AG04449 (cell line): ENCODE measurements at places on chromosomes 2 and 18.

DNA sequence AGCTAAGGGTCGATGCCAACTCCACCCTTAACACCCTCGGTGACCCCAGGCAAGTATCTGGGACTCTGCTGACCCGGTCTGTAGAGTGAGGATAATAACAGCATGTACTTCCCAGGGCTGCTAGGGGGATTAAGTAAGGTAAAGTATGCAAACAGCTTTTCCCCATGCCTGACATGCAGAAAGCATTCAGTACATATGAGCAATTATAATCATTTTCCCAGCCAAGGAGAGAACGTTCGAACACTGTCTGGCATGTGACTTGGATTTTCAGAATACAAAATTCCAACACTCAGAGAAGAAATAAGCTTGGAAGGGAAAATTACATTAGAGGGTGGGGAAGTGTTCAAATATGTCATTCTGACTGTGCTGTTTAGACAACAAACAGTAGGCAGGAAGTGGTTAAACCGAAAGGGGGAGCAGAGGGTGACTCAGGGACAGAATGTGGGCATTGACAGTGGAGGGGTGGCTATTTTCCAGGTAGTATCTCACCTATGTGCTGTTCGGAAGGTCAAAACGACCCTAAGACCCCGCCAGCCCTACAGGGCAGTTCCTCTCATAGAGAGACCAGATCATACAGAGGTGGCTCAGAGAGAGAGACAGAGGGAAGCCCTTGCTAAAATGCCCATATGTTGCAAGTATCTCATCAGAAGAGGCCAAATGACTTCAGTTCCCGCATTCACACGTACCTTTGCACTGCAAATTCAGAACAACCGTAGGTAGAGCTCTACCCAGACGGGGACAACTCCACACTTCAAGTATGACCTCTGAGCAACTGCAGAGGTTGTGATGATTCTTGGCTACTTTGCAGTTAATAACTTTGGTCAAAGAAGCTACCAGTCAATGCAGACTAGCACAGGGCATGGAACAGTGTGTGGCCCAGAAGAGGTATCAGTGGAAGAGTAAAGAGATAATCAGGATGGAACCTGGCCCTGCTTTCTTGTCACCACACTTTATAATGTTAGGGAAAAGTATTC lies 14.8 kb downstream of the ASPRV1 start:
- DNase-seq: no peak

DNA sequence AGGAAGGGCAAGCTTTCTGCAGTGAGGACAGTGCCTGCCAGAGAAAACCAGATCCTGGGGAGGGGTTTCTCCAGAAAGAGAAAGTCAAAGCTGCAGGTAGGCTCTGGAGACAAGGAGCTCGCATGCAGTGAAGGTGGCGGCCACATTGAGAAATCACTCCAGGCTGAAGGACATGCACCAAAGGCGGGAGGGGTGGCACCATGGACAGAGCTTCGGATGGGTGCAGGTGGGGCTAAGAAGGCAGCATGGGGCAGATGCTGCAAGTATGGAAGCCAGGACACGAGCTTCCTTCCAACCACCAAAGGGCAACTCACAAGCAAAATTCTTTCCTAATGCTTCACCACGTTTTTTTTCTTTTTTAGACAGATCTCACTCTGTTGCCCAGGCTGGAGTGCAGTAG lies 104.4 kb upstream of the SLC35G4 start:
- DNase-seq: no peak

DNA sequence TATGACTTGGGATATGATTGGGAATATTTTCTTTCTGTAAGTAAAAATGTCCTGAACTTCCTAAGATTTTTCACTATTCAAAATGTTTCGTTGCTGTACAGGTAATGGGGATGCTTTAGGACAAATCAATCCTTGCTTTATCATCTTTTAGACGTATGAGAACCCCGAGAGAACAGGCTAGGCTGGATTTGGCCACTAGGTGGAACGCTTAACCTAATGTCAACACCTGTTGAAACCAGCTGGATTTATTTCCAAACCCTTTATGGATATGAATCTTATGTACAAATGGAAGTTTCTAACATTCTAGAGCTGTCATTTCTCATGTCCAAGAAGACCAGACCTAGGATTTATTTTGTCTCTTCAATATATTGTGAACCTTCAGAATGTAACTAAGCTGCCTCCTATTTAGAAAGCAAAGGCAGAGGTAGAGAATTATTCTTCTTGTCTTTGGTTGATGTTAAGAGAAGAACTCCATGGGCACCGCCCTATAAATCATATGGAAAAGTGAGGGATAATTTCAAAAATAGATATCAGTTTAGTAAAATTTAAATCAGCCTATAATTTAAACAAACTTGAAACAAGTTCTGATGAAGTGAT lies 96.7 kb downstream of the PMAIP1 start:
- no peak for DNase-seq

DNA sequence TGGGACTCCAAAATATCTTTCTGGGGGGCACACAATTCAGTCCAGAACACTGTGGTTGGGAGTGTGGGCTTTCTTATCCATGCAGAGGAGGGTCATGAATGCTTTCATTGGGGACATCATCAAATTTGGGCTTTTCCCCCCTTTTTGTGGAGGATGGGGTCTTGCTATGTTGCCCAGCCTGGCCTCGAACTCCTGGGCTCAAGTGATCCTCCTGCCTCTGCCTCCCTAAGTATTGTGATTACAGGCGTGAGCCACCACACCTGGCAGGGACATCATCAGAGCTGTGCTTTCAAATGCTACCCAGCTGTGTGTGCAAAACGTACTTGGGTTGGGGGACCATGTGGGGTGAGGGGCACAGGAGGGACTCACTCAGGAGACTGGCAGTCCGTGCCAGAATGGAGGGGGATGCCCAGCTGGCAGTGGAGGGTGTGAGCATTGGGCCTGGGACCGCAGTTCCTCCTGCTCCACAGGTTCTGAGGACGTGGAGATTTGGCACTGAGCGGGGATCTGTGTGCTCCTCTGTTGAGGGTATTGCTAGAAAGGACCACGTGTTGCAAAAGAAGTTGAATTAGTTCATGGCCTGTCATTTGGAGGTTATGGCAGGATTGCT lies 24.4 kb downstream of the EMILIN2 start:
- no peak for DNase-seq

GRCh38 chr18:48826806-48827205 lies 124.0 kb downstream of the SMAD7 start:
- no peak for DNase-seq

DNA sequence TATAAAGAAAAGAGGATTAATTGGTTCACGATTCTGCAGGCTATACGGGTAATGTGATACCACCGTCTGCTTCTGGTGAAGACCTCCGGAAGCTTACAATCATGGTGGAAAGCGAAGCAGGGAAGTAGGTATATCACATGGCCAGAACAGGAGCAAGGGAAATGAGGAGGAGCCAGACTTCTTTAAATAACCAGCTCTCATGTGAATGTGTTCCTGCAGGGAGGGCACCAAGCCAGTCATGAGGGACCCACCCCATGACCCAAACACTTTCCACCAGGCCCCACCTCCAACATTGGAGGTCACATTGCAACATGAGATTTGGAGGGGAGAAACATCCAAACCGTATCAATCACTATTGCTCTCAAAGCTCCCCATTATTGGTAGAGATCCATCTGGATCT lies 61.8 kb downstream of the EFEMP1 start:
- DNase-seq: no peak

DNA sequence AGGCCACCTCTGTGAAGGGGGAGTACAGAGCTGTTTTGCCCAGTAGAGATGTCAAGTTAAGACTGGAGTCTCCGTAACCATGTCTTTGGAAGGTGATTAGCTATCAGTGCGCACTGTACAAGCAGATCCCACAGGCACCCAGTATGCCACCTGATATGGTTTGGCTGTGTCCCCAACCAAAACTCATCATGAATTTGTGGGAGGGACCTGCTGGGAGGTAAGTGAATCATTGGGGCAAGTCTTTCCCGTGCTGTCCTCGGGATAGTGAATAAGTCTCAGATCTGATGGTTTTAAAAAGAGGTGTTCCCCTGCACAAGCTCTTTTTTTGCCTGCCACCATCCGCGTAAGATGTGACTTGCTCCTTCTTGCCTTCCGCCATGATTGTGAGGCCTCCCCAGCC lies 90.2 kb downstream of the ACTR2 start:
- no peak for DNase-seq

DNA sequence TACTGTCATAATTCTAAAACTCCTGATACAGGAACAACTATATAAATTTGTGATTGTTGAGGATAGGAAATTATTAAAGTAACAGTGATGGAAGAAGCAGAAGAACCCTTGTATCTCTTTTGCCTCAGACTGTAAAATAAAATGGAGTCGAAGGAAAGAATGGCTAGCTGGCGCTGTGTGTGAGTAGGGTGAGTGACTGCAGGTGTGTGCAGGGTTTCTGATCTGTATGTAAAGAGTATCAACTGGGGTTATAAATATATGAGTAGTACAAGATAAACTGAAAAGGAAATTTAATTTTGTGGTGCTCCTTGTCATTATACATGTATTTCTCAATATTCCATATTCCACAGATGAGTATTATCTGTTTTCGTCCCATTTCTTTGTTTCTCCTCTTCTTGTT lies 15.2 kb downstream of the POLI start:
- DNase-seq: no peak

GRCh38 chr2:133390156-133390555 lies 178.1 kb downstream of the NCKAP5 start:
- peak; percentile 65 for DNase-seq

- DNase-seq: no peak
Measured at GRCh38 chr2:112795774-112796173, 11.5 kb upstream of the IL1A start.

GRCh38 chr18:76752400-76752799 lies 70.0 kb upstream of the ZNF236 start:
- DNase-seq: no peak

GRCh38 chr2:145206496-145207281 lies 686.8 kb upstream of the ZEB2 start:
- no peak for DNase-seq

- peak; percentile 23 for DNase-seq
Measured at GRCh38 chr2:190718652-190719526, 70.0 kb downstream of the NAB1 start.

DNA sequence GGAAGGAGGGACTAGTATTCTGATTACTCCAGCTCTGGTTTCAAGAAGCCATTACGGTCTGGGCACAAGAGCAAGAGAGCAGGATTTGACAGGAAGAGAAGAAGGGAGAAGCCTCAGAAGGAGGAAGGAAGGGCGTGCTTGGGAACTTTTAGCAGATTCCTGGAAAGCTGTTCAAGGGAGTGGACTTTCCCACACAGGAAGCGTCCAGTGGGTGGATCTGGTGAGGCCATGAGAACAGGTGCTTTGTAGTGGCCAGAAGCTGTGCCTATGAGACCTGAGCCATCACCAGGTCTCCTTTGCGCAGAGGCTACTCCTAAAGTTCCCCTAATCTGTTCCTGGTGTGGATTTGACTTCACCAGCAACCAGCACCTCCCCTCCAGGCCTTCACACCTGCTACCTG lies 62.3 kb downstream of the CD226 start:
- DNase-seq: no peak

GRCh38 chr2:17522303-17522702 lies 4.1 kb upstream of the RAD51AP2 start:
- no peak for DNase-seq

GRCh38 chr2:232239951-232240681 lies 138.4 kb upstream of the ALPP start:
- no peak for DNase-seq
